Brain pericyte (primary cell): ENCODE measurements at places on chromosomes 2 and 18.

GRCh38 chr2:9360701-9361100 is 62.6 kb downstream of the ITGB1BP1 start:
- no peak for DNase-seq

DNA sequence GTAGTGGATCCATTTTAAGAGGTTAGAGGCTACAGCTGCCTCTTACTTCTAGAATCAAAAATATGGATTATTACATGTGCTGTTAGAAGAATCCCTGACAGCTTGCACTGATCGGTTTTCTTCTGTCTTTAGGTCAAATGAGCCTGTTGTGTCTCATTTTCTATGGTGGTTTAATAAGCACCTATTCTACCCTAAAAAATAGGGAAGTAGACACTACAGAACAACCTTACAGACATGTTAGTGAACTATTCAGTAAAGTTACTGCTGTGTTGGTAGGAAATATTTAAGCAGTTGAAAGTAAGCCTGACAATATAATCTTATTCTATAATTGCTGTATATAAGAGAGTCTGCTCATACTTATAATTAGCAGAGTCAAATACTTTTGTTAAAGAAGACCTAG is 168.5 kb upstream of the NOSTRIN start:
- DNase-seq: no peak

DNA sequence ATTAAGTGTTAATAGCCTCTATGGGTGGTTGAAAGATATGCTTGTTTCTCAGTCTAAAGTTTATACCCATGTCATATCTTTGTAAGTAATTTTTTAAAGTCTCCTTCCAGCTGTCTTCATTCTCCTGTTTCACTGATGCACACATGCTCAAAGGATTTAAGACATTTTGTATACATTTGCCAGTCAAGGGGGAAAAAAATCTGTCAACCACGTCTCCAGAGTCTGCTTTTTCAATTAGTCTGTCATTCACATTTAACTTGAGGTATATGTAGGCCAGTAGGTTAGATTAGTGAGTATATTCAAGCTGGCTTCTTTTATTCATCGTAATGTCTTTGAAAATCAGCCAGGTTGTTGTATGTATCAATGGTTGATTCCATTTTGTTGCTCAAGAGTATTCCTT is 193.5 kb downstream of the MCFD2 start:
- DNase-seq: no peak

DNA sequence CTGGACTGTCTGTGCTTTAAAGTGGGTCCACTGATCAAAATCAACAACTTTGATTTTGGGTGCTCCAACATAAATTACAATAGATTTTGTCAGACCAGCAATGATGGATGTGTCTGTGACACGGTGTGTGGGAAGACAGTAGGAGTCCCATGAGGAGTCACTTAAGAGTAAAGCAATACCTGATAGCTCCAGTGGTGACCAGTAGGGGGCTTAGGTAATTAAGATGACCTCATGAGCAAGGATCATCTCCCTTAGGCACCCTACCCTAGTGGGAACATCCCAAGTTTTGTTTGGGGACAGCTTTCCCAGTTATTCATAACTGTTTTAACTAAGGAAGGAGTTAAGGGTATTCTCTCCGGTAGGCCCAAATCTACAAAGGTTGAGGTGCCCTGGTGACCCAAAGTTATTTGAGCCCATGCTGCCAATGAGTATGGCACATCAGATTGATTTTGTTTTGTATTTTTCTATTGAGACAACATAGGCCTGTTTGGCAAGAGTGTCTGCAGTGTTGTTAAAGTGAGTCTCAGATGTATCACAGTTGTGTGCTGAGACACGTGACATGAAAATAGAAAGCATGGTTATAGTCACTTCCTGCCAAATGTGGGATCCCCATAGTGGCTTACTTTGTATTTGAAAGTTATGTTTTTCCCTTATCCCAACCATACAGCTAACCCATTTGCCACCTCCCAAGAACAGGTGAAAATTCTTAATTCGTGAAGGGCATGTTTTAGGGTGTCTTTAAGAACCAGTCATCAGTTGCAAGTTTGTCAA is 1337.6 kb upstream of the SLC39A10 start:
- no peak for DNase-seq

GRCh38 chr18:10354890-10355289 is 99.5 kb upstream of the APCDD1 start:
- DNase-seq: no peak

DNA sequence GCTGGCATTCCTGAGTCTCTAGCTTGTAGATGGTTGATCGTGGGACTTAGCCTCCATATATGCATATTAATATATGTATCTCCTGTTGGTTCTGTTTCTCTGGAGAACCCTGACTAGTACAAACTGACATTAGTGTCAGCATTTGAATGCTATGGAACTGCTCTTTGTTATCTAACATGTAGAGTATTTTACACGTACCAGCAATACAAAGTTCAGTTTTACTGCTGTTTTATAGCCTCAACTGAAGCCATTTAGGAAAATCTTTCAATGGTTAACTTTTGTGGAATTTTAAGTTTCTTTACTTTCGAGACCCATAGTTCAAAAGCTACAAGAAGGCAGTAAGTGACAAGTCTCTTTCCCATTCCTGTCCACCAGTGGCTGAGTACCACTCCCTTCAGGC is 418.4 kb downstream of the NUP35 start:
- no peak for DNase-seq

DNA sequence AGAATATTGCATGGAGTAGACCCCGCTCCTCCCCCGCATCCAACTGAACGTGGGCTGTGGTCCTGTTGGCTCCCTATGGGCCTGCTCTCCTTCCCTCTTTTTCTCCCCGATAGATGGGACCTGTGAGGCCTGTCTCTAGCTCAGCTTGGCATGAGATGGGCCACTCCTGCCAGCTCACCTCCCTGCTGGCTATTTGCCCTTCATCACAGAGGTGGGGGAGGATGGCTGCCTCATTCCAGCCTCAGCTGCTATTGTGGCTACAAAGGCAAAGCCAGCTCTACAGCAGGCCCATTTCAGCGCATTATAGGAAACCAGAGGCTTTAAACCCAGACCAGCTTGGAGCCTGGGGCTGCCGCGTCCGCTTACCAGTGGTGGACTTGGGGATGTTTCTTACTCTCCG is 313.9 kb downstream of the GBX2 start:
- DNase-seq: no peak

DNA sequence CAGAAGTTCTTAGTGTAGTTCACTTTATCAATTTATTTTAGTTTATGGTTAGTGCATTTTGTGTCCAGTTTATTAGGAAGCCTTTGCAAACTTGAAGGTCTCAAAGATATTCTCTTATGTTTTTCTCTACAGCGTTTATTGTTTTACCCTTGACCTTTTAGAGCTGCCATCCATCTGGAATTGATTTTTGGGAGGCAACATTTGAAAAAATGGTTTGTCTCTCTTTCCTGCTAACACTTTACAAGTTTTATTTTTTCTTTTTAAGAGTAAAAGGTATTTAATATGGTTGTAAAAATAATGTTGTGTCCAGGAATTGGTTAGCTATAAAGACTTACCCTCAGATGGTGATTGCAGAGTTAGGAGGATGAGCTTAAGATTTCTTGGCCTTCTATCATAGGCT is 14.0 kb downstream of the GORASP2 start:
- no peak for DNase-seq

DNA sequence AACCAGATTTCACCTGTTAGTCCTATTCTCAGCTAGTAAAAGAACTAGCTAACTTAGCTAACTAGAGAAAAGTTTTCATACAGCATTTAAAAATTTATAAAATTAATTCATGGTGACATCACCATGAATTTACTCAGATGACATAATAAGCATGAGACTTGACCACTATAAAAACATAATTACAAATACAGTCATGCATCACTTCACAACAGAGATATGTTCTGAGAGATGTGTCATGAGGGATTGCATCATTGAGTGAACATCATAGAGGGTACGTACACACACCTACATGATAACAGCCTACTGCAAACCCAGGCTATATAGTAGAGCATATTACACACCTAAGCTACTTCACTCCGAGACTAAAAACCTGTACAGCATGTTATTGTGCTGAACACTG is 481.3 kb upstream of the CHAC2 start:
- no peak for DNase-seq

- DNase-seq: no peak
Measured at GRCh38 chr2:109081374-109081773, 47.6 kb upstream of the SH3RF3 start.

DNA sequence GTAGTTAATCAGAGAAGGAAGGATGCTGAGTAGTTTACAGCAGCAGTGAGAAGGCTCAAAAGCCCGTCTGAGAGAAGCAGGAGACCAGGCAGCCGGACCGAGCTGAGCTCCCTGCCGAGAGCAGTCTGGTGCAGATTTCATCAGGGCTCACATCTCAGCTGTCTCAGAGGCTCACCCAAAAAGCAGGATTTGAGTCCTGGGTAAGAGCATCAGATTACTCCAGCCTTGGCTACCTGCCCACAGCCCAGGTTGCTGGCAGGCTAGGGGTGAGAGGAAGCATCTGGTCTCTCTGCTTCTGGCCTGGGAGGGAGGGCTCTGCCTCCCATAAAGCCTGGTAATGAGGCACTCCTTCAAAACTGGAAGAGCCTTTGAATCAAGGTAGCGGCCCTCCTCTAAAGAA is 140.5 kb downstream of the ST6GAL2 start:
- no peak for DNase-seq
